CD4-positive, alpha-beta T cell treated with Interleukin-6 for 4 hours (primary cell): ENCODE measurements at places on chromosomes 3 and 15.

GRCh38 chr15:55820043-55820442, 77.1 kb upstream of the PRTG start:
- DNase-seq = no peak

GRCh38 chr15:23690450-23690852, 3.3 kb upstream of the NDN start:
- DNase-seq = no peak

DNA sequence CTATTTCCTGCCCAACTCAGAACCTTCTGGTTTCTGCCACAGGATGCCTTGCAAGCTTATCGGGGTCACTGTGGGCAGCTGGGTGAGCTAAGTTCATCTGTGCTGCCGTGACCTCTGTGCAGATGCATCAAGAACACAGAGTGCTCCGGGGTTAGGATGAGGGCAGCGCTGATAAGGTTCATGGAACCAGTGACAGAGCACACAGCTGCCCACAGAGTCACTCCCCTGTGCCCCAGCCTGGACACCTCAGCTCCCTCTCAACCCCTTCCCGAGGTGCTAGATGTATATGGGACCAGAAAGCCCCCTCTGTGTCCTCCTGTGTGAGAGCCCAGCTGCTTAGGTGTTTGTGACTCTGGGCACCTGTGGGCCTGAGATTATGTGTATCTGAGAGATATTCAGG, 15.8 kb upstream of the ALAS1 start:
- no peak for DNase-seq

GRCh38 chr3:111859061-111859973, at the start of gene PHLDB2:
Gene PHLDB2, plus strand, starts transcription at chr3:111859265. Its CDS starts 24,813 bp downstream, at chr3:111884078.
- DNase-seq = peak; percentile 60

GRCh38 chr15:71916834-71917233, 106.5 kb downstream of the NR2E3 start:
- DNase-seq = no peak

DNA sequence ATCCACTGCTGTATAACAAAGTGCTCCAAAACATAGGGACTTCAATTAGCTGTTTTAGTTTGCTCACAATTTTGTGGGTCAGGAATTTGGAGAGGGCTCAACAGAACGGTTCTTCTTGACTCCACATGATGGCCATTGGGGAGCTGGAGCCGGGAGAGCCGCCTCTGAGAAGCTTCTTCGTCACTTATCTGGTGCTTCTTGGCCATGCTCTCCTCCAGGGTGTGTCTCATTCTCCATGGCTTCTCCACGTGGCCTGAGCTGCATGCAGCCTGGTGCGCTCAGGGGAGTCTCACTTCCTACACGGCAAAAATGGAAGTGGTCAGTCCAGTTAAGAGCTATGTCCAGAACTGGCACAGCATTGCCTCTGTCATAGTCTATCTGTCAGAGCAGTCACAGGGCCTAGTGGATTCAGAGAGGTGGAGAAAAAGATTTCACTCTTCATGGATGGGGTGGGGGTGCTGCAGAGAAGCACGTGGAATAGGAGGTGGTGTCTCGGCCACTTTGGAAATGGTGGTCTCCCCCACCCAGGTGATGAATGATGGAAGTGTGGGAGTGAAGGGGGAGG, 26.3 kb upstream of the PRR23E start:
- DNase-seq = no peak

GRCh38 chr15:75049392-75049791, 26.0 kb downstream of the PPCDC start:
- DNase-seq = no peak

GRCh38 chr15:47443839-47444238, 273.5 kb upstream of the SEMA6D start:
- no peak for DNase-seq
